Stimulated activated CD4-positive, alpha-beta T cell treated with anti-CD3 and anti-CD28 coated beads, Interleukin-12 subunit alpha, Interleukin-12 subunit beta, amount 100 ng/mL, for 24 hours (primary cell): ENCODE measurements at places on chromosomes 11 and 22.

GRCh38 chr11:10158461-10158860 lies 135.6 kb downstream of the SBF2 start:
- DNase-seq = no peak

GRCh38 chr22:38481871-38482332 lies 14.0 kb downstream of the KDELR3 start:
- no peak for DNase-seq

DNA sequence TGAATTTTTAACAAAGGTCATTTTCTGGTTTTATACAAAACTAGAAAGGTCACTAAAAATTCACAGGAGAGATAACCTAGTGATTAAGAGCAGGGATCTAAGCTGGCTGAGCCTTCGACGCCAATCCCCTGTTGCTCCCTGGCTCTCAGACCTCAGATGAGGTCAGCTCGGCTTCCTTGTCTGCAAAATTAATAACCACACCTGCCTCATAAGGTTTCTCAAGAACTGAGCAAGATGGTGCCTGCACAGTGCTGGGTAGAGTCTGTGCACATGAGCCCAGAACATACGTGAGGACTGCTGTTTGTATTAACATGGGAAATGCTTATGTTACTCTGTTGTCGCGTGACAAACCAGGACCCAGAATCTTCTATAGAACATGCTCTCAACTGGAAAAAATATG lies 24.4 kb upstream of the CD5 start:
- no peak for DNase-seq

DNA sequence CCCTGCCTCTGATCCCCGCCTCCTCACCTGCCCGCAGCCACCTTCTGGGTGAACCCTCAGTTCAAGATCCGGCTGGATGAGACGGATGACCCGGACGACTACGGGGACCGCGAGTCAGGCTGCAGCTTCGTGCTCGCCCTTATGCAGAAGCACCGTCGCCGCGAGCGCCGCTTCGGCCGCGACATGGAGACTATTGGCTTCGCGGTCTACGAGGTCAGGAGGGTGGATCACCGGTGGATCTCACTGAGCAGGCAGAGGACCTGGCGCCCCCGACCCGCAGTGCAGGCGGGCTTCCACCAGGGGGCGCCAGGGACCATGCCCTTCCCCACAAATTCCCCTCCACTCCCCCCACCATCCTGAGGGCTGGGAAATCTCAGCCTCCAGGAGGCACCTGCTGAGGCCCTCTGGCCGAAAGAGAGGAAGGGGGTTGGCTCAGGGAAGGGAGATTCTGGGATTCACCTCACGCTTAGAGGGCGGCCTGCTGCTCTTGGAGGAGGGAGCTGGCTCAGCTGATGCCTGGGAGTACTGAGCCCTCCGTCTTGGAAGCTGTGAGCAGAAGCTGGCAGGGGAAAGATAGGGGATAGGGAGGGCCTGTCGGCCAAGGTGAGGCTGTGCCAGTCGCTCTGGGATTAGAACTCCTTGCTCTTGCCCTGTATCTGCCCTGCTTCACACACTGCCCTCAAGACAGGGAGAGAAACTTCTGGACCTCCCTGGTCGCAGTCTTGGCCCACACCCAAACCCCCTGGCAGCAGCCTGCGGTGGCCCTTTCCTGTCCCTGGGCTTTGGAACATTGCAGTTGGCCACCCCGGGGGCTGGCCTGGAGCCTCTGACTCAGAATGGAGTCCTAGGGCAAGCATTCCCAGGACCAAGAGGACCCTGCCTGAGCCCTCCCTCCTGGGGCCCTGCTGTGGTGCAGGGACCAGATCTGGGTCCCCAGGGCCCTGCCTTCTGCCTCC lies 23.2 kb downstream of the CAPN1 start:
- DNase-seq = peak; percentile 36

GRCh38 chr11:19320827-19321226 lies 80.1 kb upstream of the E2F8 start:
- DNase-seq = no peak

DNA sequence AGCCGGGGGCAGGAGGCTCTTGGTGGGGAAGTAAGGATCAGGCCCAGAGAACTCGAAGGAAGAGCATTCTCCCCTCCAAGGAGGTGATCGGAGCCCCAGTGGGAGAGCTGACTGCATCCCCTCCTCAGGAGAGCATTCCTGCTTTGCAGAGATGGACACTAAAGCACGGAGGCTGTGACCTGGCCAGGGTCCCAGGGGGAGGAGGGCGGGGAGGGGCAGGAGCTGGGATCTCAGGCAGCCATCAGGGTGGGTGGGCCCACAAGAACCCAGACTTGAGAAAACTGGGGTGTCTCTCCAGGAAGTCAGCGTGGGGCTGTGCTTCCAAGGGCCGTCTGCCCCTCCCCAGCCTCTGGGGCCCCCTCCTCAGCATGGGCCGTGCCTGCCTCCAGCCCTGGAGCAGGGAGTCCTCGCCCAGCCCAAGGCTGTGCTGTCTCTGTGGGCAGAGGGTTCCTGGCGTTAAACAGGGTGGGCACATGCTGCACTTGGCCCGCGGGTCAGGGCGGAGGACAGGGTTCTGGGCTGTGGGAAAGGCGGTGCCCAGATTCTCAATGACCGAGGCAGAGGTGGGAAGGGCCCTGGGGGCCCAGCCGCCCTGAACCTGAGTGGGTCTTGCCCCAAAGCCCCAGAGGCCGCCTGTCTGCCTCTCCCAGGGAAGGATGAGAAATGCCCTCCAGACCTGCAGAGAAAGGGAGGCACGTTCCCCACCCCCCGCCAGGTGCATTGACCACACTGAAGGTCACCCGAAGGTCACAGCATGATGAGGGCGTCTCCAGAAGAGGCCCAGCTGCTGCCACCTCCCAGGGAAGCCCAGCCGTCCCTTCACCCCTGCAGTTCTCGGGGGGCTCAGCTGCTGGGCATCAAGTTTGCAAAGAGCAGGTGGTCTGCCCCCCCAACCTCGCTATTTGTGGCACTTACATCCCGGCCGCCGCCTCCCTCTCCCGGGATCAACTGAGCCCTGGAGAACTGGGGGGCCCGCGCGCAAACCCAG lies 643 bp downstream of the CEND1 start:
- DNase-seq = no peak

GRCh38 chr22:21641417-21641788 lies 699 bp upstream of the SDF2L1 start:
- DNase-seq = no peak

- DNase-seq = no peak
Measured at GRCh38 chr11:83938148-83938547, 652.0 kb upstream of the CCDC90B start.

- DNase-seq = no peak
Measured at GRCh38 chr11:85076535-85077330, 550.4 kb downstream of the DLG2 start.

DNA sequence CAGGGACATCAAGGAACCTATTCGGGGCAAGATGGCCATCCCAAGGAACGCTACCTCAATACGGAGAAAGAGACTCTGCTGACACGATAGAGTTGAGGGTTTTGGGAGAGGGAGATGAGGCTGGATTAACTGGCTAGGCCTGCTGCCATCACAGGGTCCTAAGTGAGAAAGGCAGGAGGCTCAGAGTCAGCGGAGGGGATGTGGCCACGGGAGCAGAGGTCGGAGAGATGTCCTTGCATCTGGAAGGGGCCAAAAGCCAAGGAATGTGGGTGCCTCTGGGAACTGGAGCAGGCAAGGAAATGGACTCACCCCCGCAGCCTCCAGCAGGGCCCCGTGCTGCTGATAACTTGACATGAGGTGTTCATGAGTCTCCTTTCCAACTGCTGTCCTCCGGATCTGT lies 31.0 kb upstream of the RFPL3 start:
- DNase-seq = no peak

GRCh38 chr11:117037279-117037974 lies 60.8 kb downstream of the SIK3 start:
- DNase-seq = no peak
